AG08395 (cell line): ENCODE measurements at places on chromosomes 7 and 10.

- no peak for DNase-seq
These were observed 134.0 kb upstream of the SEMA3D start for GRCh38 chr7:85320699-85321476.

DNA sequence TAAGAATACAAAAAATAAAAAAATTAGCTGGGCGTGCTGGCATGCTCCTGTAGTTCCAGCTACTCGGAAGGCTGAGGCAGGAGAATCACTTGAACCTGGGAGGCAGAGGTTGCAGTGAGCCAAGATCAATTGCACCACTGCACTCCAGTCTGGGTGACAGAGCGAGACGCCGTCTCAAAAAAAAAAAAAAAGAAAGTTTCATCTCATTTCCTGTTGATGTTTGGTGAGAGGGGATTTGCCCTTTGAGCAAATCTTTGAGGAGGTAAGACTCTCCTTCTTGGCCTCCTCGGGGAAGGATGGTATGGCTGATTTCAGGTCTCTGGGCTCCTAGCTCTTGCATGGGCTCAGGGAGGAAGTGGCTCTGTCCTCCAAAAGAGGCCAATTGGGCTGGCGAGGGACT is 3.6 kb upstream of the GRID2IP start:
- no peak for DNase-seq

- DNase-seq: peak; percentile 46
These were observed 887 bp downstream of the COL13A1 start for GRCh38 chr10:69802424-69803161.

DNA sequence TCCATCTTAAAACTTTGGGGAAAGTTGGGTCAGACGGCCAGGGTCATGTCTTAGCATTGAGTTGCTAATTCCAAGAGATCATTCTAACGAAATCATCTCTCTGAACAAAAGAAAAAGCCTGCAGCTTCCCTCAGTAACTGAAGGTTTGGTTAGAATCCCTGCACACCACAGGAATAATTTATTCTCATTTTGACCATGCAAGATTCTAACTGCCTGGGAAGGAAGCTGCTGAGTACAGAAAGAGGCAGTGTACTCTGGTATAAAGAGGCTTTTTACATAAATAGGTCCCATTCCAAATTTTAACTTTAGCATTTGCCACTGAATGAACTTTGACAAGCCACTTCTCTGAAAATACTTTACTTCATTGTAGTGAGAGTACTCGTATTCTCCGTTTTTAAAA is 76.9 kb upstream of the RSBN1L start:
- DNase-seq: no peak

DNA sequence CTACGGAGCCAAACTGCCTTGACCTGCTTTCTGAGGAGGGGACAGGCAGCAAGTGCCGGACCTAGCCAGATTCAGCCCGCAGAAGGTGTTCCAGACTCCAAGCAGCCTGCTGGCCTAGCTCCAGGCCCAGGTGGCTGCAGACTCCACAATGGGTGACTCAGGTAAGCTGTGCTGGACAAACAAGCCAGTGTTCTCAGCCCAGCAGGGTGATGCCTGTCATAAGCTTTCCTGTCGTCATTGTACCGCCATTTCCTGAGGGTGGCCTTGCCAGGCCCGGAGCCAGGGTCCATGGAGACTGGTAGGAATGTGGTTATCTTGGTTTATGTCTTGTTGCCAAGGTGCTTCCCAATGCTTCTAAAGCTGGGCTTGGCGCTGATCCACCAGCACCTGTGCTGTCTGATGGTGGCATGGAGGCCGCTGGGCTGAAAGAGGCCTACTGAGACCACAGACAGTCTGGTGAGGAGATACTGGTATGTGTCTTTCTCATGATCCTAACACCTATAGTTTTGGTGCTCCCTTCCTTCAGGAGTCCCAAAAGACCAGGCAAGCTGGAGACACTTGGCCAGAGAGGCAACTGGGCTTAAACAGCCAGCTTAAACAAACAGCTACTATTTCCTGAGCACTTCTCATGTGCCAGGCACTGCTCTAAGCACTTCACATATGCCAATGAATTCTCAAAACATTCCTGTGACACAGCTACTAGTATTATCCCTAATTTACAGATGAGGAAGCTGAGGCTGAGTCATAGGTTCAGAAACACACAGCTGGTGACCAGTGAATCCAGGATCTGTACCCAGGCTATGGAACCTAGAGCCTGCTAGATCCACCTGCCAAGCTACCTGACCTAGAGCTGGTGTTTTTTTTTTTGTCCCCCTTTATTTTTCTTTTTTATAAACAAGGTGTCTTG is 42.0 kb downstream of the ZC3HC1 start:
- peak; percentile 21 for DNase-seq

GRCh38 chr7:39429421-39429820 is 136.8 kb upstream of the YAE1 start:
- DNase-seq: no peak

- peak; percentile 19 for DNase-seq
These were observed 205.8 kb downstream of the FRMD4A start for GRCh38 chr10:14124941-14125340.
